ENCODE measurements at places on chromosomes 7 and 10.

- DNase-seq: no peak
Measured at GRCh38 chr7:151873402-151873965, 3.4 kb downstream of the PRKAG2 start.

DNA sequence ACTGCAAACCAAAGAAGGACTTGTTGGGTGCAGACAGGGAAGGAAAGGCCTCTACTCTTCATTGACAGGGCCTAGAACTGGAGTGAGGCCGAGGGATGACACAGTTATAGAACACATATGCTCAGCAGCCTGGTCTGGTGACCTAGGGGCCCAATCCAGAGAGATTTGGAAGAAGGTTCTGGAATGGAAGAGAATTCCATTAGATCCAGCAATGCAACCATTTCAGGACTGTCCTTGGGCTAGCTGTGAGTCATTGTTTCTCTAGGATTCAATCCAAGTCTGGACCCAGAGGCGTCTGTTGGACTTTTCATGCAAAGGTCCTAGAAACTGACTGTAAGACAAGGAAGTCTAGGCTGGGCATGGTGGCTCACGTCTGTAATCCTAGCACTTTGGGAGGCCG lies 59.2 kb downstream of the WIPF3 start:
- DNase-seq: peak; percentile 58

DNA sequence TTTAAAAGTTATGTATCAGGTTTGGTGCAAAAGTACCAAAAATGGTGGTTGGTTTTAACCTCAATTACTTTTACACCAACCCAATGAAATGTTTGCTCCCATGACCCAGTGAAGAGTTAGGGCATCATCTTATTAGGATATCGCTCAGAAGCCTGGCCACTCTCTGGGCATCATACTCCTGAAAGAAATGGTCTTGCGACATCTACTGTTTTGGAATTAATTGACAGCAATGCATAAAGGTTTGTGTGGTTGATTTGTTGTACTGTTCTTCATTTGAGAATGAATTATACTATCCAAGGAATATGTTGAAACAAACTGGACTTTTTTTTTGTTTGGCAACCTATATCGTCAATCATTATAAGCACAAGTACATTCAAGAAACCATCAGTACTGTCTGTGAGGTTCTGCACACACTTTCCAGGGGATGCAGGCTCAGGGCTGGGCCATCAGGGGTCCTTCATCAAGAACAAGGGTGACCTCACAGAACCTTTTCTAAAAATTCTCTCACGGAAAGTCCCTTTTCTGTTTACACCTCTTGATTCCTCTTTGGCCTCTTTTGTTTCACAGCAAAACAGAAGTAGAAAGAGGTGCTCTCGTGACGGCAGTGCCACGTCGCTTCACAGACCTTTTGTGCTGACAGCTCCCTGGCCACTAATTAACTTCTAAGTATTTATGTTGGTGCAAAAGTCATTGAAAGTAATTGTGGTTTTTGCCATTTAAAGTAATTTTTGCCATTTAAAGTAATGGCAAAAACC lies 117.2 kb upstream of the KLF6 start:
- DNase-seq: peak; percentile 54

DNA sequence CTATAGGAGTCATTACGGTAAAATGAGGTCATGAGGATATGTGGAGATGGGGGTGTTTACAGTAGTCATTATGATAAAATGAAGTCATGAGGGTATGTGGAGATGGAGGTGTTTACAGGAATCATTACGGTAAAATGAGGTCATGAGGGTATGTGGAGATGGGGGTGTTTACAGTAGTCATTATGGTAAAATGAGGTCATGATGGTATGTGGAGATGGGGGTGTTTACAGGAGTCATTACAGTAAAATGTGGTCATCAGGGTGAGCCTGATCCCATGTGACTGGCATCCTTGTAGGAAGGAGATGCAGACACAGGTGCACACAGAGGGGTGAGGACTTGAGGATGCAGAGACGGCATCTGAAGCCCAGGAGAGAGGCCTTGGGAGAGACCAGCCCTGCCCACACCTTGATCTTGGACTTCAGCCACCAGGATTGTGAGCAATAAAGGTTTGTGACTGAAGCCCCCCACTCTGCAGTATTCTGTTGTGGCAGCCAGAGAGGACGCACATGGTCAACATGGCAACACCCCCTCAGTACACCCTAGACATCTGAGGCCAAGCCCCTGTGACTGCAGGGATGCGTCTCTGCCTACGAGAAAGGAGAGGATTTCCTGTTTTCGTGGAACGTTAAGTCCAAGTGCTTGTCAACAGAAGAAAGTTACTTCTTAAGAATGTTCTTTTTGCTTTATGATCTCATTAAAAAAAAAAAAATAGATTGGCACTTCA lies 544.4 kb downstream of the DNAJB6 start:
- no peak for DNase-seq

DNA sequence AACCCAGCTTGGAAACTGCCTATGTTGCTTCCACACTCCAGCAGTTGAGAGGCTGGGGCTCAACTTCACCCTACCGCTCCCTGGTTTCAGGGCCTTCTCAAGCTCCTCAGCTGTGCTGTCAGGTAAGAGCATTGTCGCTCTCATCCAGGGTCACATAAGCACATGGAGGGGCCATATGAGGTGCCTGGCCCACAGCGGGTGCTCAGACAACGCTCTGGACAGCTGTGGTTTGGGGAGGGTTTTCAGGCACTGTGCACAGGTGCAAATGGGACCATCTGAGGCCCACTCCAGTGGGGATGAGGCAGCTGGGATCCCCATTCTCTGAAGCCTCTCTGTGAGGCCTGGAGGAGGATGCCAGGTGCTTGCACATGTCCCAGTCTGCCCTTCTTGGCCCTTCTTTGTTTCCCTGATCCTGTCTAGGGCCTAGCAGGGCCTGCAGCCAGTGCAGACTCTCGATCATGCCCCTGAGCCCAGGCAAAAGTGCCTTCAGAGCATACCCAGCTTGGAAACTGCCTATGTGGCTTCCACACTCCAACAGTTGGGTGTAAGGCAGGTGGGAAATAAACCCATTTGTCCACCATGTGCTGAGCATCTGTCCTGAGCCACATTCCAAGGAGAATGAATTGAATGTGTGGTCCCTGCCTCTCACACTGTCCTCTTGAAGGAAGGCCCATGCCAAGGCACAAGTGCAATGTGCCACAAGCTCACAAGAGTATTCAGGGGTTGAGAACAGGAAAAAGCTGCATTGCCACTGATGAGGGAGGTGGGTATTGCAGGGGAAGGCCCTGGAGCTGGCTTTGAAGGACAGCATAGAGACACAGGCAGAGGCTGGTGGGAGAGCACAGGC lies 40.3 kb downstream of the VSTM4 start:
- DNase-seq: no peak

DNA sequence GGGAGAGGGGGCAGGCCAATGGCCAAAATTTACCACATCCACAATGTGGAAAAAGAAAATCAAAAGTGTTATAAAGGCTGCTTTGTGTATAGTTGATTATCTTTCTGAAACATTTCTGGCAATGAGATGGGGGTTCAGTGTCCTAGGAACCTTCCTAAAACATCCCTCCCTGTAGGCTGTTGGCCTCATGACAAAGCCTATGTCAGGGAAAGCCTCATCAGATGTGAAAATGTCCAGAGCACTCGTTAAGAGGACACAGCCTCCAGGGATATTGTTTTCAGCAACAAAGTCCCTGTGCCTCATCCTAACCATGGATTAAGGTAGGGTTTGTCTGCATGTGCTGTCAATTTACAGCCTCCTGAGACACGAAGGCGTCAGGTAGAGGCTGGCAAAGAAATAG lies 17.0 kb downstream of the SUN3 start:
- DNase-seq: no peak

DNA sequence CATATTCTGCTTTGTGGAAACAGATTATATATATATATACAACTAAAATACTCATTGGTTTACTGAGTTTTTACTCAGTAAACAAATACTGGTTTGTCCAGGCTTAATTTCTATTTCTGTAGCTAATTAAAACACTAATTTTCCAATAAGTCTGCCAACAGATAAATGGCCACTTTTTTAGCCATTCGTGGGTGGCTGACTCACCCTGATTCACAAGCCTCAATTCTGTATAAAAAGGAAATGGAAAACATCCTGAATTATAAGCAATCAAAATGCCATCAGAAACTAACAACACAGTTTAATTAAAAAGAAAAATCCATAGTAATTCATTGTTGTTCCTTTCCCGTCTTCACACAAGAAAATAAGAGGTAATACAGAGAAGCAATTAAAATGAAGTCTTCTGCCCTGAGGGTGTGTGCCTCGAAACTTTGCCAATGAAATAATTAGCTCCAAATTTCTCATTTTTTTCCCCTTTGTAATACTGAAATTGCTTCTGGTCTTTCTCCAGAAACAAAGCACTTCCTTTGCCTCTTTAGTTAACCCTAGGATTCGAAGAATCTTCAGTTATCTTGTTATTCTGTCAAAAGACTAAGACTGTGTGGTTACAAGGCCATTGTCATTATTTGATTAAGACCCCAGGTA lies 118.7 kb upstream of the PTN start:
- DNase-seq: peak; percentile 48

GRCh38 chr10:33804584-33804983 lies 470.1 kb upstream of the NRP1 start:
- no peak for DNase-seq

DNA sequence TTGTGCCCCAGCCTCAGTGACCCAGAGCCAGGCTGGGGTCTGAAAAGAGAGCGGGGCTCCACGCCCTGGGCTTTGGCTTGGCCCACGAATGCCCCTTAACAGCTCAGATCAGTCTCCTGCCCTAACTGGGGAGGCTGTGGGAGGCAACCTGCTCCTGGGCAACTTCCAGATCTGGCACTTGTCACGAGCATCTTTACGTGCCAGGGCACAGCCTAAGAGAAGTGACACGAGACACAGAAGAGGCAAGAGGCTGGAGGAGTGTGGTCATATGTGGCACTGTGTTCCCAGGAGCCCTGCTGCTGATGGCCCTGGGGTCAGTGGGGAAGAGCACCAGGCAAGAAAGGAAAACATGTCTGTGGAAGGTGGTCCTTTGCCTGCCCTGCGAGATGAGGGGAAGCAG lies 97.8 kb upstream of the BTBD16 start:
- DNase-seq: no peak

- peak; percentile 65 for DNase-seq
Measured at GRCh38 chr7:9407816-9408215, 974.4 kb downstream of the NXPH1 start.

DNA sequence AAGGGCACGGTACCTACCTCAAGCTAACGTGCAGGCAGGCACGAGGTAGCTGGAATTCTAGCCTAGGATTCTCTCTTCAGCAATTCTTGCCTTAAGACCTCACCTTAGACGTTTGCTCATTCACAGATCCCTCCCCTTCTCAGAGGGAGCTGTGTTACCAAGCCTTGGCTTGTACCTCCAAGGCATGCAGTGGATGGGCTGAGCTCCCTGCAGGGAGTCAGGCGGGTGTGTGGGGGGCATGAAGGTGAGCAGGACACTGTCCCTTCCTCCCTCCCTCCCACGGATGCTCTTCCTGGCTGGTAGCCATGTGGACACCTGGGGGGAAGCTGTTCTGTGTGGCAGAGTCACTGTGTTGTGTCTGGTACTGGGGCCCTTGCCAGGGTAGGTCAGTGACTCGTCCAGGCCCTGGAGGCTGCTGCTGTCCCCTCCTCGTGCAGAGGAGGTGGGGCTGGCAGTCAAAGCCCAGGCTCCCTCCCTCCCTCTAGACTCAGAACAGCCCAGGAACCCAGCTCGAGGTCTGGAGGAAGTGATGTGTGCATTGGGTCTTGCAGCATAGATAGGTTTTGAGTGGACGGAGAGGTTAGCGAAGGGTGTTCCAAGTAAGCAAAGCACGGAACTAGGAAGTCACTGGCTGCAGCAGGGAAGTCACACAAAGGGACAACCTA lies 222.2 kb upstream of the SH2B2 start:
- DNase-seq: no peak

GRCh38 chr7:143255564-143255963 lies 7.7 kb upstream of the GSTK1 start:
- no peak for DNase-seq

- DNase-seq: no peak
Measured at GRCh38 chr10:60008816-60009215, 102.5 kb upstream of the CCDC6 start.

- DNase-seq: peak; percentile 40
Measured at GRCh38 chr10:34814223-34814912, 728 bp downstream of the PARD3 start.

DNA sequence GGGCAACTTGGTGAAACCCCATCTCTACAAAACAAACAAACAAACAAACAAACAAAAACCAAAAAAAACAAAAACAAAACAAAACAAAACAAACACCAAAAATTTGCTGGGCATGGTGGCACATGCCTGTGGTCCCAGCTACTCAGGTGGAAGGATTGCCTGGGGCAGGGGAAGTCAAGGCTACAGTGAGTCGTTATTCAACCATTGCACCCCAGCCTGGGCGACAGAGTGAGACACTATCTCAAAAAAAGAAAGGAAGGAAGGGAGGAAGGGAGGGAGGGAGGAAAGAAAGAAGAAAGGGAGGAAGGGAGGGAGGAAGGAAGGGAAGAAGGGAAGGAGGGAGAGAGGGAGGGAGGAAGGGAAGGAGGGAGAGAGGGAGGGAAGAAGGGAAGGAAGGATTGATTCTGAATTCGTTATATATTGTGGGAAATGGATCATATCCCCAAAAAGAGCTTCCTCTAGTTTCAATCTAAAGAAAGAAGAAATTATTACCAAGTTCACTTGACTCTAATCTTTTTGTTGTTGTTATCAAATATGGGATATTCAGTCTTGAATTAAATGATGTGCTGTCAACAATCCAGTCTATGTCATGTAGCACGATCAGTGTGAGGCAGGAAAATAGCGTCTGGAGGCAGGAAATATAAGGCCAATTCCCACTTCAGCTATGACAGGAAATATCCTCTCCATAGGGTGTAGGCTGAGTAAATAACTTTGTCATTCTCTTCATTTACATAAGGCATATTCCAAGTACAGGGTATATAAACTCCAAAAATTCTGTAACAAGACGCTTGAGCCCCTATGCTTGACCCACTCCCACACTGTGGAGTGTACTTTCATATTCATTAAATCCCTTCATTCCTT lies 26.2 kb upstream of the TRIM24 start:
- no peak for DNase-seq

GRCh38 chr7:121300685-121301420 lies 27.9 kb upstream of the WNT16 start:
- no peak for DNase-seq

DNA sequence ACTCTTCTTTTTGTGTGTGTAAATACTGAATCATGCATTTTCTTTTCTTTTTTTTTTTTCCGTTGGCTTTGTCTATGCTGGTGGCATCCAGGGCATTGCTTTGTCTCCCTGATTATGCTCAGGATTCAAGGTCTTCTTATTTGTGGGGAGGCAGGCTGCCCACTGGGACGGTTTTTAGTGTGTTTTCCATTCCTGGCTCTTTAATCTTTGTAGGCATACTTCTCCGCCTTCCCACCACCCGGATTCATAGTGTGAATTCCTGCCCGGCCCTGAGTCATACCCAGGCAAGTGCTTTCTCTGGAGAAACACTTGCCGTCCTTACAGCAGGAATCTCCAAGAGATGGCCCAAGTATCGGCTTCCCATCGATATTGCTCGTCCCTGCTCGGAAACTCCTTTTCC lies 5.2 kb downstream of the ZNF655 start:
- peak; percentile 73 for DNase-seq

DNA sequence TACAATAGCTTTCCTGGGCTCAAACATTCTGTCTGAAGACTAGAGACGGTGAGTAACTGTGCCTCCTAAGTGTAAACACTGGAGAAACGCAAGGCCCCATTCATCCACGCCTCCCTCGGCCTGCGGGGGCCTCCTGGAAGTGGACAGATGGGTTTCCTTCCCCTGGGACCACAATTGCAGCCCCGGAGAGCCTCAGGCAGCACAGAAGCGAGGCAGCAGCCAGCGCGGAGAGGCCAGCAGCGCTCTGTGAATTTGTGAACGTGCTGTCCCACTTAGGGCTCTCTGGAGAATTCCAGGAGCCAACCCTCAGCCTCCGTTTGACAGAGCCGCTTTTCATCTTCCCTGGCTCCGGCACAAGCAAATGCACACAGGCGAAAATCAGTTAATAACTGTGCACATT lies 23.2 kb upstream of the CALN1 start:
- DNase-seq: no peak

Data from fibroblast of skin of right quadriceps (primary cell).